Effector memory CD4-positive, alpha-beta T cell (primary cell): ENCODE measurements at places on chromosomes 16 and 17.

DNA sequence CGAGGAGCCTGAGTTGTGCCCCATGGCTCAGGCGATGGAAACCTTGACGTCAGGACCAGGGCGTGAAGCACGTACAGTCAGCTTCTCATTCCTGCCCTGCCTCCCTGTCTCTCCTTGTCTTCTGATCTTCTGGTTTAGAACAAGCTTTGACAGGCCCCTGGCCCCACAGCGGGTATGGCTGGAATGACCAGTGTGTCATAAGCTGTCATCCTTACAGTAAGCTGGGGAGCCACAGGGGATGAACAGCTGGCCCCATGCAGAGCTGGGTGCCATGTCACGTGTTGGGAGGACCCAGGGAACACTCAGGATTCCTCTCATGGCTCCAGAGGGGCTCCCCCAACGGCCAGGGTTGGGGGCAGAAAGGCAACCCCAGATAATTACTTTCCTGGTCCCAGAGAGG, 157.6 kb upstream of the PLCG2 start:
- no peak for DNase-seq

GRCh38 chr16:78434401-78434800, 334.9 kb downstream of the WWOX start:
- DNase-seq, result no peak

DNA sequence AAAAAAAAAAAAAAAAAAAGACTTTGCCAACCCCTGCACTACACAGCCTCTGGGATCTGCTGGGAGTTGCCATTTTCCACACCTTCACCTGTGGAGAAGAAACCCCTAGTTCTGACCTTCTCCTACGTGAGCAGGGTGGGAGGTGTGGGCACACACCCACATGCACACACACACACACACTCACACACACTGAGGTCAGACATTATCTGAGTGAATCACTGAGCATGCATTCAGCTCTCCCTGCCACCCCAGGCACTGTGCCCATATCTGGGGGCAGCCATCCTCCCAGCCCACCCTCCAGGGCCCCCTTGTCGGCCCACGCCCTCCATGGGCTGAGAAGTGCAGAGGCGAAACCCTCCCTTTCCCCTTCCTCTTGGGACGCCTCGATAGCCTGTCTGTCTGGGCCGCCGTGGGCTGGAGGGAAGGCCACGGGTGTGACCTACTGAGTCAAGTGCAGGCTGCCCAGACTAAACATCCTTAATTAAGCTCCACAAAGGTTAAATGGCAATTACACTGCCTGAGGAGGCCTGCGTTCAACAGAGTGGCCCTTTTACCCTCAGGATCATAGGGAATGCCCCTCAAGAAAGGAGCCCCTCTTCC, 143.8 kb downstream of the C16orf95 start:
- no peak for DNase-seq

- DNase-seq, result no peak
Measured at GRCh38 chr16:68273896-68274295, 9.6 kb downstream of the SLC7A6 start.

- DNase-seq, result no peak
Measured at GRCh38 chr16:79932572-79932971, 332.0 kb upstream of the MAF start.

DNA sequence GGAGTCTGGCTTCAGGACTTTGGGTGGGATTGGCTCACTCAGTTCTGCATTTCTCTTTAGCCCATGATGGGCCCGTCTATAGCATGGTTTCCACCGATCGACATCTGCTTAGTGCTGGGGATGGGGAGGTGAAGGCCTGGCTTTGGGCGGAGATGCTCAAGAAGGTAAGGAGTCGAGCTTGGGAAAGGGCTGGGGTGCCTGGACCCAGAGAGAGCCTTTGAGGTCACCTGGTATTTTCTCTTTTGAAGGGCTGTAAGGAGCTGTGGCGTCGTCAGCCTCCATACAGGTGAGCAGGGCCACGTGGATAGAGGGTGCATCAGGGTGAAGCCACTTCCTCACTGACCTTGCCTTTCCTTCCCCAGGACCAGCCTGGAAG, 2.2 kb downstream of the THOC6 start:
- DNase-seq, result no peak

- no peak for DNase-seq
Measured at GRCh38 chr16:68257251-68257905, 6.9 kb upstream of the SLC7A6 start.

GRCh38 chr17:43767713-43768059, 9.1 kb upstream of the SOST start:
- no peak for DNase-seq

DNA sequence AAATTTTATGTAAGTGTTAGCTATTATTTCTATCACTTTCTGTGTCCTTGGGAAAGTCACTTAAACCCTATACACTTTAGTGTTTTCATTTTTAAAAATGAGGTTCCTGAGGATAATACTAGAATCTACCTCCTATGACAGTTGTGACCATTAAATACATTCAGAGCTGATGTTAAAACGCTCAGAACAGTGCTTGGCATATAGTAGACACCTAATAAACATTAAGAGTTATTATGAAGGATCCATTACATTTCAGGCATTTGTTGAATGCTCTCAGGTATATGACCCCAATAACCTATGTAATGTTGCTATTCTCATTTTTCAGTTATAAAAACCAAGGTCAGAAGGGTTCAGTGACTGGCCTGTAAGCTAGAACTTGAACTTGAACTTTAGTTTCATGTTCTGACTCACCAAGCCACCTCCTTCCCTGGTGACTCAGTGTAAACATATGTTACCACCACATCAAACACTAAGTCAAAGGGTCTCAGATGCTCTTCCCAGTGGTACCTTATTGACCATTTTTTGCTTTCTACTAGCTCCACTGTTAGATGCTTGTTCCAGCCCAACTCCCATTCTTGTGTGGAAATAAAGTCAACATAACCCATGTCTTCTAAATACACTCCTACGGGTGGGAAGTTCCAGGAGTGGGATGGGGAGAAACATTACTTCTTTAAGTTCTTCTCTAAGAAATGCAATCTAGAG, 47.6 kb downstream of the HSD17B2 start:
- no peak for DNase-seq

- no peak for DNase-seq
Measured at GRCh38 chr17:48128400-48128799, 20.8 kb downstream of the SNX11 start.

DNA sequence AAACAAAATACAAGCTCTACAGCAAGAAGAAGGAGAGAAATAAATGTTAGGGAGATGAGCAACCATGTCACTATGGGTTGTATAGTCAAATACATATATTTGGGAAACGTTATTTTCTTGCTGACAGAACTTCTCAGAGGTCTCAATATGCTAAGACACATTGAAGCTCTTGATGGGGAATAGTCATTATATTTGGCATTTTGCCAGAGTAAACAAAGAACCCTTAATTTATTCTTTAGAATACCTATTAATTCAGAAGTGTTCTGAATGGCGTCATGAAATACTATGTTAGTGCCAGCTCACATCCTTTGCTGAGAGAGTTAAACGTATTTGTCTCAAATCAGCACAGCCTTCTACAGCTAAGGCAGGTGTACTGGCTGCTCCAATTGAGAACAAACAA, 458.9 kb downstream of the CDH13 start:
- DNase-seq, result no peak

- no peak for DNase-seq
Measured at GRCh38 chr16:15754821-15755534, 101.8 kb downstream of the MYH11 start.

- no peak for DNase-seq
Measured at GRCh38 chr16:62596584-62596983, 560.3 kb upstream of the CDH8 start.

DNA sequence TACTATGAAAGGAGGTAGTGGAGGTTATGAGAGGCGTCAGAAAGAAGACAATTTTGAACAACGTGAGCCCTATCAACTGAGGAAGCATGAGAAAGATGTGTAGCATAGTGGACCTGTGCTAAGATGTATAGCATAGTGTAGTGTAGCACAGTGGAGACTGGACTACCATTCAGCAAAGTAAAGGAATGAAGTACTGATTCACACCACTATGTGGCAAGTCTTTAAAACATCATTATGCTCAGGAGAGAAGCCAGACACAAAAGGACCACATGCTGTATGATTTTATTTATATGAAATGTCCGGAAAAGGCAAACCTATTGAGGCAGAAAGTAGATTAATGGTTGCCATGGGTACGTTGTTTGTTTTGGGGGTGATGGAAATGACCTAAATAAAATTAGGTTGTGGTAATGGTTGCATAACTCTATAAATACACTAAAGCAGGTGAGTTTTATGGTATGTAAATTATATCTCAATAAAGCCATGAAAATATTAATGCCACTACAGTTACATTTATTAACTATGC, 20.4 kb upstream of the XYLT1 start:
- no peak for DNase-seq

GRCh38 chr16:57016301-57016700, 26.9 kb downstream of the NLRC5 start:
- DNase-seq, result no peak

- DNase-seq, result no peak
Measured at GRCh38 chr16:20846551-20846950, 40.2 kb downstream of the REXO5 start.

- no peak for DNase-seq
Measured at GRCh38 chr16:64365448-64365931, 756.4 kb downstream of the CDH11 start.

GRCh38 chr16:30122604-30123160, 338 bp downstream of the MAPK3 start:
- DNase-seq, result peak; percentile 4
